ENCODE measurements at places on chromosomes 5 and 9.

- DNase-seq: no peak
Observed at GRCh38 chr5:44646016-44646415, 162.7 kb upstream of the MRPS30 start.

DNA sequence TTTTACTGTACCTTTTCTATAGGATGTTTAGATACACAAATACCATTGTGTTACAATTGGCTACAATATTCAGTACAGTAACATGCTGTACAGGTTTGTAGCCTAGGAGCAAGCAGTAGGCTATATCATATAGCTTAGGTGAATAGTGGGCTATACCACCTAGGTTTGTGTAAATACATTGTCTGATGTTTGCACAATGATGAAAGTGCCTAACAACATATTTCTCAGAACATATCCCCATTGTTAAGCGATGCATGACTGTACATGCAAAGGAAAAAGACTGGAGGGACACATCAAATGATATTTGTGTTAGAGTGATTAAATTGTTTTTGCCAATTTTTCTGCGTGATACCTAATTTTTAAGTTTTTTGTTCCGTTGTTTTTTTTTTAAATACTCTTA is 5.3 kb downstream of the CHMP5 start:
- DNase-seq: no peak

- no peak for DNase-seq
Observed at GRCh38 chr5:93924628-93925027, 183.2 kb upstream of the POU5F2 start.

DNA sequence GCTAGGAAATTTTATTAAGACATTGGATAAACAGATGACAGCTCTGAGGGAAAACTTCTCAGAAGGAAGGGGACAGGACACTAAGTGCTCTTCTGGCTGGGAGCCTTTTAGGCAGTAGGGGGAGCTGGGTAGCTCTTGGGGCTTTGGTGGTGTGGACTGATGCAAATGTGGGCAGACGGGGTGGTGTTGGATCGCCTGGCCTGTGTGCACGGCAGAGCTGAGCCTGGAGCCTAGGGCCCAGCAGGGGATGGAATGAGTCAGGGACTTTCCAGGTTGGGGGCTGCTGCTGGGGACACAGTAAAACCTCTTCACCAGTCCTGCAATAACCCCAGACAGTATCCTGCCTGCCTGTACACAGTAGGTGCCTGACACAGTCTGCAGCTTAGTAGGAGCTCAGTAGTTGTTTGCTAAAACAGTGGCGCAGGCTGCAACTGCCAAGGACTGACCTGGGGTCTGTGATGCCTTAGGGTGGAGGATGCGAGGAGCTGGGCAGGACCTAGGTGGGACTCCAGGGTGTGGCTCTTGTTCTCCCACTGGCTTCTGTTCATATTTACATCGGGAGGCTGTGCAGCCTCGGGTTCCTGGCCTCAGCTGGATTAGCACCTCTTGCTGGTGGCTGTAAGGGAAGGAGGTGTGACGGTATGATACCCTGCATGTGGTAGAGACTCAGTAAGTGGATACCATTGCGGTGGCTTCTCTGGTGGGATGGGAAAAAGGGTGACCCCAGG is 83.8 kb downstream of the DAB2IP start:
- no peak for DNase-seq

DNA sequence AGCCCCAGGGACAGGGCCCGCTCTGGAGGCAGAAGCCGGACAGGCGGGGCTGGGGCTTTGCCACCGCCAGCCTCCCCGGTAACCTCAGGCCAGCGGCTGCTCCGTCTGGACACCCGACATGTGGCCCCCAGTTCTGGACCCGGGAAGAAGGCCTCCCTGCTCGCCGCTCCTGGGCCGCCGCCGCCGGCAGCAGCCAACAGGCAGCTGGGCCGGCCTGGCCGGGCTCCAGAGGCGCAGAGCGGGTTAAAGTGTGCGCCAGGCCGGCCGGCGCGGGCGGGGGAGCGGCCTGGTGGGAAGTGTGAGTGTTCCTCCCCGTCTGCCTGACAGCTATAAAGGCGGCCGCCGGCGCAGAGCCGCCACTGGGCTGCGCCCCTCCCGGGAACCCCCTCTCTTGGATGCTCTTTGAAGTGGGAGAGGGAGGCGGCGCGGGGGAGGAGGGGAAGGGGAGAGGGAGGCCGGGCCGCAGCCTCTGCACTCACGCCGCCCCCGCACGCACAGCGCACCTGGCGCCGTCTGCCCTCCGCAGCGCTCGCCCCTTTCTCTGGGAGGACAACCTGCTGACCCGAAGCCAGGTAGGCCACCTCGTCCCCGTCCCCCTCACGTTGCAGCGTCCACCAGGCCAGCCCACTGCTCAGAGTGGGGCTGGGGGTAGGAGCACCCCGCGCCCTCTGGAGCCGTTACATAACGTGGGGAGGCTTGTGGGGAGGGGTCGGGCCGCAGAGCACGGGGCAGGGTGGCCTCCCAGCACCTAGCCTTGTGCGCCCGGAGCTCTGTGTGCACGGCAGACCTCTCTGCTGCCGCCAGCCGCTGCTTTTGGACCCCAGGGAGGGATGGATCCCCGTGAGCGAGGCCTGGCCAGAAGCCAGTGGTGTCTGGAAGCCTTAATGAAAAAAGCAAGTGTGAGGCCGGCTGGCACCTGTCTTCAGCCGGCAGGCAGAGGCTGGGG is at the start of gene ADAMTSL2:
Gene ADAMTSL2, plus strand, starts transcription at position 359 of the 946 bp plus-strand sequence. CDS start 2,009 bp downstream, outside the sequence.
- DNase-seq: peak; percentile 33

- no peak for DNase-seq
Observed at GRCh38 chr9:365436-365835, 150.8 kb downstream of the DOCK8 start.
